ENCODE measurements at places on chromosomes 6 and 20.

DNA sequence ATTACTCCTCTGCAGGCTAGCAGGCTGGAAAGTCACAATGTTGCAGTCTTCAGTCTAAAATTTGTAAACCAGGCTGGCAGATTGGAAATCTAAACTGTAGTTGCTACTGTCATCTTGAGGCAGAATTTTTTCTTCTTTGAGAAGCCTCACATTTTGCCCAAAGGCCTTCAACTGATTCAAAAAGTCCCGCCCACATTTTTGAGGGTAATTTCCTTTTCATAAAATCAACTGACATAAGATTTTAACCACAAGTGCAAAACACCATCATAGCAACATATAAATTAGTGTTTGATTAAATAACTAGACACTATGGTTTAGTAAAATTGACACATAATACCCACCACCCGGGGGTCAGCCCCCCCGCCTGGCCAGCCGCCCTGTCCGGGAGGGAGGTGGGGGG, 28.4 kb downstream of the HLA-C start:
- DNase-seq = no peak

DNA sequence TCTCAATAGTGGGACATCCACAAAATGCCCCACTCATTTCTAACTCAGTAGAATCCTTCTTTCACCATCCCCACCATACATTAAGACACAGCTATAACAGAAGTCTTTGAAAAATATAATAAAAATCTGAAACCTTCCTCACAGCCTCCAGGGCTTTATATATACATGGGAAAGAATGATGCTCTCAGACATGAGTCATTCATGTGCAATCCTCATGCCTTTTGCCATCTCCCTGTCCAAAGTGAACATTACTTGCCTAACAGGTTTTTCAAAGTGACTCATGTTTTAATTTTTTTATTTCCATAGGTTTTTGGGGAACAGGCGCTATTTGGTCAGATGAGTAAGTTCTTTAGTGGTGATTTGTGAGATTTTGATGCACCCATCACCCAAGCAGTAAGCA, 162.7 kb downstream of the RALGAPA2 start:
- DNase-seq = no peak

GRCh38 chr20:59448851-59449444, 148.5 kb downstream of the EDN3 start:
- DNase-seq = no peak

DNA sequence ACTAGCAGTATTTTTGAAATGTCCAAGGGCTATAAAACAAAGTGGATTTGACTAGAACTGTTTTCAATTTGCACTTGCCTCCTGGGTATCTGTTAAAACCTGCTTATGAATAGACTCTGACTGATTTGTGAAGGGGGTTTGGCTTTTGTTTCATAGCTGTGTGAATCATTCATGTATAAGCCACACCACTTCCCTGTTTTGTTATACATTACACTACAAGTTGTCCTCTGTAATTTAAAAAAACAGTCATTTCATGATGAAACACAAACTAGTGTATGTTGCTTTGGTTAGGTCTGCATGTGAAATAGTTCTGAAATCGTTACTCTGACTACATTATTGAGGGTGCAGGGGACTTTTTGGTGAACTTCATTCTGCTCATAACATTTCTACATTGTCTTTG, 121.7 kb downstream of the NKAIN2 start:
- no peak for DNase-seq

DNA sequence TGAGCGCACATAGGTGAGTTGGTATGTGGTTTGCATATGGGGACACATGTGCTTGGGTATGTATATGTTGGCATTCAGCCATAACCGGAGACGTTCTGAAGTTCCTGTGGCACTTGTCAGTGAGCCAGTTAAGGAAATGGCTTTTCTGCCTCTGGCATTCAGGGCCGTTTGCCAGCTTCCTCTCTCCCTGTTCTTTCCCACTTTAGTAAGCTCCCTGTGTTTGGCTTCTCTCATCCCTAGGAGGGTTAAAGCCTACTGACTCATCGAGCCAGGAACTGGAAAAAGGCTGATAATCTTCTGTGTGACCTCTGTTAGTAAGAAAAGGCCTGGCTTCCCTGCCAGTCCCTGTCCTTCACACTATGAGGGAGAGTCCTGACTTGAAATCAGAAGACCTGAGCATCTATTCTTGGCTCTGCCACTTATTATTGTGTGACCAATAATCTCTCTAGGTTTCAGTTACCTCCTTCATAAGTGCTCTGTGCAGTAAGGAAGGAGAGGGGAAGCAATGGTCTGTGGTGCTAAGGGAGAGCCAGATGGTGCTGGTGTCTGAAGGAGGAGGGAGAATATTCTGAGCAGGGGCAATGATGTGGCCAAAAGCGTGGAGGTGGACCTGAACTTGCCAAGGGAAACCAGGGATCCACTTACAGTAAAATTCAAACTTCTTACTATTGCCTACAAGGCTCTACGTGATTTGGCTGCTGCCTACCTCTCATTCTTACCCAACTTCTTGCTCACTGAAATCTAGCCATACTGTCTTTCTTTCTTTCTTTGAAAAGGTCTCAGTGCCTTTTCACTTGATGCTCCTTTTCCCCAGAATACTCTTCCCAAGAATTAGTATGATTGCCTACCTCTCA, 31.4 kb downstream of the ACSS2 start:
- DNase-seq = no peak

- no peak for DNase-seq
These were observed 113.6 kb upstream of the PLEKHG1 start for GRCh38 chr6:150486048-150486447.

DNA sequence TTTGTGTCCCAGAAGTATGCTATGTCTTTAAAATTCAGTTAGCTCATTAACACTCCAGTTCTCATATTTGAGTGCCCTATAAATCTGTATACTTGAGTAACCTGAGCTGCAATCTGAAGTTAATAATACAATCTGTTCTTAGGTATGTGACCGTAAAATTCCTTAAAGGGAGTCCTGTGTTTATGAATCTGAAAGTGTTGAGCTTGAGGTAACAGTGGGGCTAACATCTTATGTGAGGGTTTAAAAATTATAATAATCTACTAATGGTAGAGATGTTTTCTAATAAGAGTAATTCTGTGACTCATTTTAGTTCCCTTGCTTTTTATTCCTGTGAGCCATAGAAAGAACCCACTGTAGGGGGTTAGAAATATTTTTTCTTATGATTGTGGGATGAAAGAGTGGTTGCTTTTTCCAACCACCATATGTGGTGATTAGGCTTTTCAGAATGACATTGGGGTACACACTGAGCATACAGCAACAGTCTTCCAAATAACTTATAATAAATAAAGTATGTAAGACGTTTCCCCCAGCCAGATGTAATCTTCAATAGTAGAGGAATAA, 121.2 kb downstream of the BCKDHB start:
- DNase-seq = no peak

DNA sequence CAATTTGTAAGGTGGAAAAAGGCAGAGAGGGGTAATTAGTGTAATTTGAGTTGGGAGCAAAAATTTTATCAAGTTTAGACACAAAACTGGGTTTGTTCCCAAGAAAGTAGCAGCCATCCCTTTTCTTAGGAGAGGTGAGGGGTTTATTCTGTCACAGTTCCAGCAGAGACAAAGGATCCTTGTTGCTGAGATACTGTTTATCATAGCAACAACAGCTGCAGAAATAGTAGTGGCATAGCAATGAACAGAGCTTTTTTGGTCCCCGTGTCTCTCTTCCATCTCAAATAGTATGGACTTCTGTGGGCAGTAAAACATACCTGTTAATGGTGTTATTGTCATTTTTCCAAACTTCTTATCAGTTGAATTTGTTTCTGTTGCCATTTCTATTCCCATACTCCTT, 23.9 kb downstream of the ZKSCAN8 start:
- no peak for DNase-seq

- DNase-seq = no peak
These were observed 3.9 kb downstream of the PRDM1 start for GRCh38 chr6:106090001-106090400.

DNA sequence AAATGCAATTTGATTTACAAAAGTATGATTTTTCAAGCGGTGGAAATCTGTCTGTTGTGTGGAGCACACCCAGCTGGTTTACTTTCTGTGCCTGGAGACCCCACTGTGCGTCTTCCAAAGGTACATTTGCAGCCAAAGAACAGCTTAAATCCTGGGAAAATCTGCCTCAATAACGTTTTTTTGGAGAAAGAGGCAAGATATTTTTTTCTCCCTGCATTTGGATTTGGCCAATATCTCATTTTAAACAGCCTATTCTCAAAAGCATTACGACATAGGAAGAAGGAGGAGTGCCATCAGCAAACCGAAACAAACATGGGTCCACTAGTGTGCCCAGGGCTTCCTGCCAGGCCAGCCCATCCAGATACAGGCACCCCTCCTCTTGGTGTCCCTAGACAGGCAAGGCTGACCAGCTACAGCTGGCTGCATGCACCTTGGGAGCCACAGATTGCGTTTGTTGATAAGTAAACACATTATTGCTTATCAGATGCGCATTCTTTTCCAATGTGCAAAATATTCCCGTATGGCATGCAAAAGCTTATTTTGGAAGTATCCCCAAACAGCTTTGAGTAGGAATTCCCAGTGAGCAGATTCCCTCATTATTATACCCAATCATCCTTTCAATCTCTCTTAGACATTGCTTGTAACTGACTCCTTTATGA, 184.5 kb upstream of the MARCKS start:
- DNase-seq = no peak

GRCh38 chr6:16704401-16705045, 56.7 kb downstream of the ATXN1 start:
- no peak for DNase-seq

GRCh38 chr6:72861935-72862432, 240.1 kb downstream of the KCNQ5 start:
- no peak for DNase-seq

GRCh38 chr20:55882910-55883309, 122.4 kb downstream of the CBLN4 start:
- no peak for DNase-seq

- no peak for DNase-seq
These were observed 75.8 kb downstream of the SMLR1 start for GRCh38 chr6:130903007-130903406.

DNA sequence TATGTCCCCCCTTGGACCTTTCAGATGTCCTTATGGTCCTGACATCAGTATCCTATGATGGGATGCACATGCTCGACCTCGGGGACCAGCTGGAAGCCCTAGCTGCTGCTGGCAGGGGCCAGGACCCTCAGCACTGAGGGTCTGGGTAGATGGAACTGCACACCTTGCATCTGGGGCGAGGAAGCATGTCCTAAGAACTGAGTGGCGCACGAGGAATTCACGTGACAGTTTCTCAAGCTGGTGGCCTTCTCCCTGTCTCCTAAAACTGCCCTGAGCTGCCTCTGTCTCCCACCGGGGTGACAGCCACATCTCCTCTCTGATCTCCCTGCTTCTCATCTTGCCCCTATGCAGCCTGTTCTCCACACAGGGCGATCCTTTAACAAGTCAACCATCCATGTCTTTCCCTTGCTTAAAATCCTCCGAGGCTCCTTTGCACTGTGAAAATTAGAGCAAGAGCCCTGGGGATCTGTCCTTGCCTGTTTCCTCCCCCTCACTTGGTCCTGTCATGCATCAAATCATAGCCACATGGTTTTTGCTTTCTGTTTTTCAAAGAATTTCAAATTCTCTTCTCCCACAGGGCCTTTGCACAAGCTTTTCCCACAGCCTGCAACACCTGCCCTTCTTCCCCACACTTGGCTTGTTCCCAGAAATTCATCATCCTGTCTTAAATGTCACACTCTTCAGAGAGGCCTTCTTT, 107.7 kb downstream of the CDH26 start:
- DNase-seq = no peak

- no peak for DNase-seq
These were observed 29.1 kb upstream of the SLC2A12 start for GRCh38 chr6:134081506-134081905.

- no peak for DNase-seq
These were observed 71.0 kb downstream of the EDN1 start for GRCh38 chr6:12361042-12361765.

DNA sequence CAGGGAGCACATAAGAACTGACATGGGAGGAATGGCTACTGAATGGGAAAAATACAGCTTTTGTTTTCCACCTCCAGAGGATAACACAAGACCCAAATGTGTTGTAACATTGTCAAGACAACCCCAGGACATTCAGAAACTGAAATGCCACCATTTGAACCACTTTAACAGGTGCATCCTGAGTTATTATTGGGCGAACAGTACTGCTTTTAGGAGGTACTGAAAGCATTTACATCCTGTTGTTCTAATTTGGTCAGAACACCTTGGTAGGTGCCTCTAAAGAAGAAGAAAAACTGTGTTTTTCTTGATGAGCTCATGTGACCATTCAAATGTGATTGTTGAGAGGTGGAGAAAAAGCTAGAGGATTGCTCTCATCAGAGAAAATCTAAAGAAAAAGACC, 6.4 kb upstream of the TXNDC5 start:
- no peak for DNase-seq

GRCh38 chr20:63315240-63315689, 22.3 kb downstream of the COL20A1 start:
- no peak for DNase-seq

- no peak for DNase-seq
These were observed 326.3 kb downstream of the RIMS1 start for GRCh38 chr6:72212686-72213085.

GRCh38 chr6:119587537-119587936, 238.0 kb upstream of the MAN1A1 start:
- no peak for DNase-seq

DNA sequence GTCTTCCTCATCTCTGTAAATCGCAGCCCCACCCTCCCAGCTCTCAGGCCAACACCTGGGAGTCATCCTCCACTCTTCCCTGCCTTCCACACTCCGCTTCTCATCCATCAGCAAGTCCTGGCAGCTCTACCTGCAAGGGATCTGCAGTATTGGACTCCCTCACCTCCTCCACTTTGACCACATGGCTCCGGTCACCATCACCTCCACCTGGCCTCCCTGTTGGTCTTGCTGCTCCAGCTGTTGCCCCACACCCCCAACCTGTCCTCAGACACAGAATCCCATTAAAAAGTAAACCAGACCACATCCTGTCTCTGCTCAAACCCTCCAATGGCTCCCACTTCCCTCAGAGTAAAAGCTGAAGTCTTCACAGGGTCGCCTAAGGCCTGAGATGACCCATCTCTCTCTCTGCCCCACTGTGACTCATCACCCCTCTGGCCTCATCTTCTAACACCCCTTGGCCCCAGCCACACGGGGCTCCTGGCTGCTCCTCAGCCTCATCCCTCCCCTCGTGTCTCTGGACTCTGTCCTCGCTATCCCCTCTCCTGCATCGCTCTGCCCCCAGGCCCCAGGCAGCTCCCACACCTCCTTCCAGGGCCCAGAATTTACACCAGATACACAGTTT, 185.1 kb upstream of the SULF2 start:
- DNase-seq = no peak

GRCh38 chr6:19107468-19107867, 720.3 kb downstream of the RNF144B start:
- no peak for DNase-seq

DNA sequence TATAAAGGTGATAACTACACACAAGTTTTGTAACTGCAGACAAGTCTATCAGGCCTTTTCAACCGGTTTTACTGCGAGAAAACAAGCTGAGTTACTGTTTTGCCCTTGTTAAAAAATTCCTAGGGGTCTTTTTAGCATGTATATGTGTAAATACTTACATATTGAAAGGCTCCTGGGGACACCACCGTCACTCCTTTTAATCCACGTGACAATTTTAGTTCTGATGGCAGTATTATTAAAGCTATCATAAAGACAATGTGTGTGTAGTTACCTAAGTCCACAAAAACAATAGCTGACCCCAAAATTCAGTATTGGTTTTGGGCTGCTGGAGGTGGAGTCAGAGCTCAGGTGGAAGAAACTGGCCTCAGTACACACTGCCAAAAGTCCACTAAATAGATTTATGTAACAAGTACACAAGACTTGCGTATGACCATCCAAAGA, 41.3 kb upstream of the HFE start:
- DNase-seq = no peak

Measured in activated effector memory CD4-positive, alpha-beta T cell treated with Interleukin-2 at 50 U/mL for 16 hours (primary cell).